ENCODE measurements at places on chromosomes 11 and 22. TPM values are rescaled to one million over a fixed set of nuclear protein-coding genes. Genes with fewer than 3 reads are reported as not detected.

- DNase-seq: no peak
Observed at GRCh38 chr22:46539169-46539568, 1.7 kb upstream of the CELSR1 start.

DNA sequence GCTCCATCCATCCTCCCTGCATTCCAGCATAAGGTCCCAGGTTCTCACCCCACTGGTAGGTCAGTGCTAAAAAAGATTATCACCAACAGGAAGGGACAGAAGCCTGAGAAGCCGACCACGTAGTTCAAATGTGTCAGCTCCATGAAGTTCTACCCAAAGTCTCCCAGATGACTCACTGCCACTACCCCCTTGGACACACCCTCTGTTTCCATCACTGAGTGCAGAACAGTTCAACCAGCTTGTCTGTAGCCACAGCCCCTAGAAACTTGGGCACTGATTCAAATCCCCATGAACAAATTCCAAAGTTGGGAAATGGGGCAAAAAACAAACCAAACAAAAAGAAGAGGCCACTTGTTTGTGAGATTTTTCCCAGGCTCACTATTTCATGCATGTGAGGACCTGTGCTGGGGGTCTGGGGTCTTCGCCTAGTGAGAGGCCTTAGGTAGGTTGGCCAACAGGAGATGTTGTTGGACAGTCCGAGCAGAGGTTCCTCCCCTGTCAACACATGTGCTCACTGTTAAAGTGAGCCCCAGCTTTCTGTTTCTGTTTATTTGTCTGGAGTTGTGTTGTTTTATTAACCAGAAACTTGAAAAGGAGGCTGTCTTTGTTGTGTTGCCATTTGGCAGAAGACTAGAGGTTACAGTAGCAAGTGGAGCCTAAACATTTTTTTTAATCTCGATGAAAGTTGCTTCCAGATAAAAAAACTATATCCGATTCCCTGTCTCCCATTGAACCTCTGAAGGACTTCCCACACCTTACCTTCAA lies 24.2 kb upstream of the FLI1 start:
- peak; percentile 87 for DNase-seq

LARGE1 gene
- total RNA-seq: 1.0 TPM

DNA sequence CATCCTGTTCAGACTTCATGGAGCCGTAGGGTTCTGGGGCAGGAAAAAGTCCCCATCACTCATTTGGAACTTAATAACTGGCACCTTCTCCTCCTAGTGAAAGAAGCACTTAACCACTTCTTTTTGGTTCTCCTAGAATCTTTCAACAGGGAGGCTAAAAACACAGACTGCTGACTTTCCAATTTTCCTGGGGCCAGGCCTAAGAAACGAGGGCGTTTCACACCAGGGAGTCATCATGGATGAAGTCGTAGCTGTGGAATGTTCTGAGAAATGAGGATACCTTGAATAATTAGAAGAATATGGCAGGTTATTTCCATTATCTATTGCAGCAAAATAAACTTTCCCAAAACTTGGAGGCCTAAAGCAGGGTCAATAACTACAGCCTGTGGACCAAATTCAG lies 26.0 kb upstream of the API5 start:
- no peak for DNase-seq

GRCh38 chr22:46429325-46429853 lies 93.9 kb downstream of the TRMU start:
- no peak for DNase-seq

DNA sequence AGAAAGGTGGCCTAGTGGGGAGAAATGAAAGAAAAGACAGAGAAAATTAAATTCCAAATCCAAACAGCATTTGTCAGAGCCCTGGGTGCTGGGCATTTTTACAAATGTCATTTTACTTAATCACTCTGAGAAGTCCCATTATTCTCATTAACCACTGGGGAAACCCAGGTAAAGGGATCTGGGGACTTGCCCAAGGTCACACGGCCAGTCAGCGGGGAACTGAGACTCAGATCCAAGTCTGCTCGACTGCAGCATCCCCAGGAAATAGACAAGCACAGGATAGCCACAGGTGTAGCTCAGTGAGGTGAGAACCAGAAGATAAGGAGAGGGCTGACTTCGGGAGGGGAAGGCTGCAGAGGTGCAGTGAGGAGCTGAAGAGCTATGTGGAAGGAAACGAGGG lies 7.9 kb downstream of the NRXN2 start:
- DNase-seq: no peak

DEPDC7 gene
- 2.6 TPM for total RNA-seq

GRCh38 chr11:31652528-31652927 lies 143.0 kb downstream of the ELP4 start:
- no peak for DNase-seq

DNA sequence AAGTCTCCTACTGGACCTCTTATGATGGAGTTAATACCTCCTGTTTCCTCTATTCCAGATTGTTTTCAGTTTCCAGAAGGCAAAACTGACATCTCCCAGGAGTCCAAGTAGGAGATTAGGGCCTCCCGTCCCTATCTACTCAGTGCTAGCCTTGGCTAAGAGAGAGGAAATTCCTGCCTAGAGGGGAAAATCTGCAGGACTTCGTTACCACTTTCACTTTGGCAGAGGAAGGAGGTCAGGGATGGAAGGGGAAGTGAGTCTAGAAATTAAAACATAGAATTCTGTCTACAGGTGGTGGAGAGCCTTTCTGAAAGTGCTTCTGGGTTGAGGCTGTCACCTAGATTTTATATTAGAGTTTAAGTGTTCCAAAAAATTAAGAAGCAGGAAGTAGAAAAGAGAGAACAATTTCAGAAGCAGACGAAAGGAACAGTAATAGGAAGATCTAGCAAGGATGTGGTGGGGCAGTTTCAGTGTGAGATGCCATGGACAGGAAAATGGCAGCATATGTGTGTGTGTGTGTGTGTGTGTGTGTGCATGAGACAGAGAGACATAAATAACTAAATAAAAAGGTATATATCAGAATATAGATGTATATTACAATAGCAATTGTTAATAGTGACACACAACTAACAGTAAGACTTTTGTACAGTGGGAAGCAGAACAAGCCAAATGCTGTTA lies 2.4 kb upstream of the TRIM68 start:
- DNase-seq: no peak

TBX10 gene
- total RNA-seq: not detected

CRYBB2 gene
- total RNA-seq: not detected

OR51B4 gene
- 21.5 TPM for total RNA-seq

NXPE4 gene
- not detected for total RNA-seq

CRYBB3 gene
- not detected for total RNA-seq

- DNase-seq: no peak
Observed at GRCh38 chr11:107743191-107743590, 31.3 kb upstream of the SLN start.

DNA sequence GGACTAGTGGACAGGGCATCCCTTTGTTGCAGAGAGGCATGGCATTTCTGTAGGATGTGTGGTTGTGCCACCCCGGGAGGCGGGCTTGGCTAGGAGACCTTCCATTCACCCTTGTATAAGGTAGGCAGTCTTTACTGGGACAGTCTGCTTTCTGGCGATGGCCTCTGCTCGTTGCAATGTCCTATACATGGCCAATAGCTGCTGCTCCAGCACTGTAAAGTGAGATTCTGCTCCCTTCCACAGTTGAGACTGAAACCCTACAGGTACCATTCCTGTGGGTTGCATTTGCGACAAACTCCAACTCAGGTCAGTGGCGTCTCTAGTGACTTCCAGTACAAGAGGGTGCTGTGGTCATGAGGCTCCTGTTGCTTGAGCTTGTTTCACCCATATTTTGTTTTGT lies 20.4 kb upstream of the APOL3 start:
- DNase-seq: no peak

FAM111B gene
- 22.5 TPM for total RNA-seq
